ENCODE measurements at places on chromosomes 11 and 22. TPM values are rescaled to one million over a fixed set of nuclear protein-coding genes. Genes with fewer than 3 reads are reported as not detected.

Gene POU2AF3
- total RNA-seq = 0.45 TPM

Gene ASPHD2
- 4.2 TPM for total RNA-seq

Gene RIMBP3C
- total RNA-seq = 0.63 TPM

Gene GAL3ST1
- not detected for total RNA-seq

GRCh38 chr22:42673898-42674401, 24.8 kb upstream of the CYB5R3 start:
- peak; percentile 90 for DNase-seq

Measured in fibroblast of the aortic adventitia (primary cell).